NCI-H1048 (cell line): ENCODE measurements at places on chromosomes 1 and 21.

DNA sequence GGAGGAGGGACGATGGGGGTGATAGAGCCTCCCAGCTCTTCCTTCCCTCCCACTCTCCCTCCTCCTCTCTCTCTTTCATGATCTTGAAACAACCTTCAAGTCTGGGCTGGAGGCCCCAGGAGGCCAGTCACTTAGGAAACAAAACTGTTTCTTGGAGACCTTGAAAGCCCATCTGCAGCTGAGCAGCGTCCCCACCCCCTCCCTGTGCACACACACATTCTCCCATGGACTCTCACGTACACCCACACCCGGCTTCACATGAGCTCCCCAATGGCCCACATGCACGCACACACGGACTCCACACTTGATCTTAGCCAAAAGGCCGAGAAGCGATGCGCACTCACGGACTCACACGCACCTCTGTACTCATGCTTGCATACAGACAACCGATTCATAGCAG, 3.2 kb upstream of the ATP1A2 start:
- no peak for DNase-seq

DNA sequence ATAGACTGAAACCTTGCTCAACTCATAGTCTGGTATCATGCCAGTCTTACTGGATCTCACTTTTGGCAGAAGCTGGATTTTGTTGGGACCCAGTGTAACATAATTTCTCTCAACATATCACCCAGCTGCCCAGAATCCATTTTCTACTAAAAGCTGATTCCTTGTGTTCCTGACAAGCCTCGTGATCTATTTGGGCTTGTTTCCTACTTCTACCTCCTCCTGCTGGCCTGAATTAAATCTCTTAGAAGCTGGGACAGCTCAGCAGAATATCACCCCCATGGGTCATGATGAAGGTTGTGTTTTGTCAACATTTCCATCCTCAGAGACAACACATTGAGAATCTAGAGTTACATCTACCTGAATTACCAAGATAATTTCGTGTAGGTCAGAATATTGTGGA, 7.7 kb downstream of the GOLT1A start:
- DNase-seq = no peak

GRCh38 chr1:26858160-26858559, 4.8 kb upstream of the SFN start:
- no peak for DNase-seq

GRCh38 chr1:246147524-246148461, 359.3 kb downstream of the SMYD3 start:
- DNase-seq = no peak

- DNase-seq = no peak
These were observed 11.7 kb downstream of the NKAIN1 start for GRCh38 chr1:31227891-31228568.

GRCh38 chr1:51313961-51314777, 16.2 kb downstream of the TTC39A start:
- DNase-seq = no peak

GRCh38 chr1:237181743-237182317, 139.8 kb downstream of the RYR2 start:
- DNase-seq = no peak

GRCh38 chr1:10866321-10867093, 70.1 kb upstream of the CASZ1 start:
- no peak for DNase-seq

GRCh38 chr1:110780600-110781484, 92.1 kb upstream of the CD53 start:
- peak; percentile 43 for DNase-seq

- DNase-seq = no peak
These were observed 30.1 kb upstream of the PLD5 start for GRCh38 chr1:242554577-242554976.

DNA sequence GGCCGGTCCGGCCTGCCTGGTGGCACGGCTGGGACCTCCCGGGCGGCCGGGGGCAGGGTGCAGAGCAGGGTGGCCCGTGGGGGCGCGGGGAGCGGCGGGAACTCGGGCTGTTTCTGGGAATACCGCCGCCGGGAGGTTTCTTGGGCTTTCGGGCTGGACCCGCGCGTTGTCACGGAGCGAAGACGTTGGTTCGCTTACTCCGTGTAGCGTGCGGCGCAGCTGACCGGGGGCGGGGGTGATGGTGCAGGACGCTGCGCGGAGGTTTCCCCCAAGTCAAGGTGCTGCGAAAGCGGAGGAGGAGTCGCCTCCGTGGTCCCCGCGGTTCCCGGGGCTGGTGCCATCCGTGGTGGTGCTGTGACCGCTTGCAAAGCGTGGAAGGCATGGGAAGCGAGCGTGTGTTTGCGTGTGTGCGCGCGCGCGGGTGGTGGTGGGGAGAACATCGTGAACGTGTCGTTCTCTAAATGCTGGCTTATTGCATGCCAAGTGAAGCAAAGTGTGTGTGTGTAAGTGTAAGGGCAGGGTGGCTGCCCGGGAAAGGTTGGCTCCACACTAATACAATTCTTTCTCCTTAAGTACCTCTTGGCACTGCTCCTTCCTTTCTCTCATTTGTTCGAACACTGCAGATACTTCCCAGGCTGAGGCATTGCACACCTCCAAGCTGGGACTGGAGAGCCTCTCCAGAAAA, 1.1 kb downstream of the RYR2 start:
- no peak for DNase-seq

DNA sequence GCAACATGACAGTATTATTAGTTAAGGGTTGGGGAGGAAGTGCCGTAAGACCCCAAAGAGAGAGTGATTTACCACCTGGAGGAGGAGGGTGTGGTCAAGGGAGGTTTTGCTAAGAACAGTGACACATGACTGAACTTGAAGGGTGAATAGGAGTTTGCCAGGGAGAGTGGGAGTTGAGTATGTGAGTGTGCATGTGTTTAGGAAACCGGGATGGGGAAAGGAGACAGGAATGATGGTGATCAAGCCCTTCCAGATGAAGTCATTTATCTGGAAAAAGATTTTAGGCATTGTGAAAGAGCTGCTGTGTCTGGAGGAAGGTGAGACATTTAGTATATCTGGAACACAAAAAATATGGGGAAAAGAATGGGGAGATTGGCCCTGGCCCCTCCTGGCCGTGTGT, 28.1 kb upstream of the IL10 start:
- DNase-seq = no peak

DNA sequence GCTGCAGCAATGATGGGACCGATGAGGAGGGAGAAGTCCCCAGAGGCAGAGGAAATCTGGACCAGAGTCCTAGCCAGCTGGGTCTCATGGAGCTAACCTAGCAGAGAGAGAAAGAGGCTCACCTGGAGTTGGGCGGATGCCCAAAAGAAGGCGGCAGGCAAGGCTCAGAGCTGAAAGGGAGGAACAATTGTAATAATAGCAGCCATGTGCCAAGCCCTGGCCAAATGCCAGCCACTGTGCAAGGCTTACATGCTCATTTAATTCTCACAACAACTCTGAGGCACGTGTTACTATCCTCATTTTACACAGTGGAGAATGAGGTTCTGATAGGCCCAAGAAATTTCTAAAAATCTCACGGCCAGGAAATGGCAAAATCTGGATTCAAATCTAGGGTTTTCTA, 50.0 kb upstream of the ZNF648 start:
- DNase-seq = no peak

DNA sequence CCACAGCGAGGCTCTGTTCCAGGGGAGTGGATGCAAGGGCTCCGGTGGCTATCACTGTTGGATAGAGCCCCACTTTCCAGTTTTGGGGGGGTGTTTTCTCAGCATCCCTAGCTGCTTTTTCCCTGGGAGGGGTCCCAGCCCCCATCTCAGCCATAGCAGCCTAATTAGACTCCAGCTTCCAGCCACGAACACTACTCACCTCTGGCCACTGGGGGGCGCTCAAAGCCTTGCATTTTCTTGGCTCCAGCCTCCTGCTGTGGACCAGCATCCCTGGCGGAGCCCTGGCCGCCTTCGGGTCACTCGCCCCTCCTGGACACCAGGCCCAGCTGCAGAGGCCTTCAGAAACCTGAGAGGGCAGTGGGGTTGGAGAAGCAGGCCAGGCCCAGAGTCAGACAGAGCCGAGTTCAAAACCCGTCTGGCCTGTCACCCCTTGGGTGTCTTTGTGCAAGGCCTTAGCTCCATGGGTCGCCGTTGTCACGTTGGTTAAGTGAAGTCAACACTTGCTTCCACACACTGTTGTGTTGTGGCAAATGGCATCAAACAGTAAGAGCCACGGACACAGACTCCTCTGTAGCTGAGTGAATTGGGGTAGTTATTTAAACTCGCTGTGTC, 93.5 kb upstream of the ACTL8 start:
- no peak for DNase-seq

- no peak for DNase-seq
These were observed at the start of gene SPATA46 for GRCh38 chr1:162376691-162377090. Gene SPATA46 (minus strand): TSS chr1:162376854. CDS start chr1:162376790, 64 bp downstream.

GRCh38 chr1:53547231-53547790, 88.1 kb downstream of the DMRTB1 start:
- no peak for DNase-seq

GRCh38 chr1:96634883-96635282, 86.7 kb upstream of the PTBP2 start:
- DNase-seq = no peak

DNA sequence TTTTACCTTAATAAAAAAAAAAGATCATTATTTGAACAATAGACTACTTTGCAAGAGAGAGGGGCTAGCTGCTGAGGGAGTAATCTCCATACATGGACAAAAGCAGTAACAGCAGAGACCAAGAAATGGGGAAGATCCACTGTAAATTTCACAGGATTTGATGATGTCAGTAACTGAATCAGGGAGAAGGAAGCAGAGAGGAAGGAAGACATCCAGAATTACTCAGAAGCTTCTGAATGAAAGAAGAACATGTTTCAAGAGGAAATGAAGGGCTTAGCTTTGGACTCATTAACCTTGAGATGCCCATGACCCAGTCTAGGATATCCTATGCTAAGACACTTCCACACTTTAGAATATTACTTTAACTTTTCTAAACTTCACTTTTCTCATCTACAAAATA, 60.4 kb downstream of the SLC44A5 start:
- no peak for DNase-seq

GRCh38 chr1:148264374-148265276, 112.5 kb upstream of the NBPF11 start:
- no peak for DNase-seq

DNA sequence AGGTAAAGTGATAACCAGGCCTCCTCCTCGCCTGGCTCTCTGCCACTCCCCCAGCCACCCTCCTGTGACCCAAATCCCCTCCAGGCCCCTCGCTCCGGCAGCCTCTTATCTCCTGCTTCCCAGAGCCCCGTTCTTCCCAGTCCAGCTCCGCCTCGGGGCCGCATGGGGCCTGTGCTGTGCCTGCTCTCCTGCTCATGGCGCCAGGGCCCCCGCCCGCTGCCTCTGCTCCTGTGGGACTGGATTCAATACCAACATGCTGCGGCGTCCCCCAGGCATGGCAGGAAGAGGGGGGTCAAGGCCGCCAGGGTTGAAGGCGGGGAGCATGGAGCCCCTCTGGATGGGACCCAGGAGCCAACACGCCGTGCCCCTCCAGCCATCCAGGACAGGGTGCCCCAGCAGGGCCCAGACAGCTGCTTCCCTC, 213.0 kb upstream of the VAMP3 start:
- DNase-seq = no peak

DNA sequence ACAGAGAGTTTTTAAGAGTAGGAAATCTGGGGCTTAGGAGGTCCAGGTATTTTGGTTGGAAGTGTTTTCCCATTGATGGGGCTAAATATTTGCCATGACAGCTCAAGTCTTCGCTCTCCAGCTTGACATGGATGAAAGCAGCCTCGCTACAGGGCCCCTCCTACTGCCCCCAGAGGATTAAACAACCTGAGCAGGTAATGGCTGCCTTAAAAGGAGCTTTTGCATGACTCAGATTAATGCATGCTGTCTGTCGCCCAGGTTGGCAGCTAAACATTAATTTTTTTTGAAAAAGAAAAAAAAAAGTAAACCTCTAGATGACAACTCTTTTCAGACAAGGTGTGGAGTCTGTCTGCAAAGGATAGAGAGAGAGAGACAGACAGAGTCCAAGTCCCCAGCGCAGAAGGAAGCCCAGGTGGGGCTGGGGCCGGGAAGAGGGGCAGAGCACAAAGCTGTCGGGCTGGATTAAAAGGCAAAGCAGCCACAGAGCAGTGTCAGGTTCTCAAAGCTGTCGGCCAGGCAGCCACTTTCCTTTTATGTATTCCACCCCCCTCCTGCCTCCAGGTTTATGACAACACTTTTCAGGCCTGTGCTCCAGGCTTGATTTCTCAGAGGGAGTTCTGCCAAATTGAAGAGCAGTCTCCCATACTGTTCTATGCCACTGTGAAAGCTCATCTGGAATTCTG, 127.9 kb downstream of the CLIC6 start:
- no peak for DNase-seq

GRCh38 chr1:43082740-43083139, 89.3 kb downstream of the EBNA1BP2 start:
- no peak for DNase-seq

- DNase-seq = no peak
These were observed 8.1 kb downstream of the SLC44A3 start for GRCh38 chr1:94828251-94828650.

- DNase-seq = no peak
These were observed 30.0 kb upstream of the RCSD1 start for GRCh38 chr1:167599957-167600581.

DNA sequence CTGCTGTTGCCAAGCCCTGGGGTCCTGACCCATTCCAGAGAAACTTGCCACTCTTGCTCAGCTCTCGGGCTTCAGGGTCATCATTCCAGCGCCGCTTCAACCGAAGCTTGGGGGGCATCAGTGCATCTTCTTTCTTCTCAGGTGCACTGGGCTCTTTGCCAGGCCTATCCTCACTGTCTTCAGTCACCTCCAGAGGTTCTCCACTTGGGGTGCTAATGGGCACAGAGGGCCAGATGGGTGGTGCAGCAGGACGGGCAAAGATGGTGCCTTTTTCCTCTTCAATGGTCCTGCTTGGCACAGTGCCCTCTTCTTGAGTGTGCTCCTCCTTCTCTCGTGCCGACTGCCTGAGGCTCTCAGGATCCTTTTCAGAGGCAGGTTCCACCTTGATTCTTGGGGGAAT, 13.3 kb downstream of the ETV3 start:
- no peak for DNase-seq

- peak; percentile 93 for DNase-seq
These were observed 961 bp upstream of the VCAM1 start for GRCh38 chr1:100718581-100718980.

DNA sequence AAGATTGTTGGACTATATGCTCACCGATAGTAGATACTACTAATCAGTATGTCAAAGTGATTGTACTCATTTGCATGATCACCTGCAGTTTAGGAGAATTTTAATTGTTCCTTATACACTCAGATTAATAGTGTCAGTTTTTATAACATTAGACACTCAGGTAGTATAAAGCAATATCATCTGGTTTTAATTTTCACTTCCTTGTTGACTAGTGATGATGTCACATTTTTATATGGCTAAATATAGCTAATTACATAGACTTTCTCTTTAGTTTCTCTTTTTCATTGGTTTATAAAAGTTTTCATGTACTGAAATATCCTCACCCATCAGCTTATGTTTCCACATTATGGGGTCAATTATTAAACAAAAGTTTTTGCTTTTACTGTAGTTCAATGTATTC, 1332.4 kb upstream of the ADGRL2 start:
- no peak for DNase-seq

GRCh38 chr1:114023377-114023776, 44.1 kb downstream of the OLFML3 start:
- no peak for DNase-seq
